Spinal cord (tissue), 10 donors: ENCODE measurements at places on chromosomes 7 and 10.

GRCh38 chr10:31536302-31536701 is 217.3 kb downstream of the ZEB1 start:
- H3K27me3 ChIP-seq, result no peaks in the 10 kb centered on the region
- H3K36me3 ChIP-seq, result no peaks in the 10 kb centered on the region
- no peak overlapping the region for H3K27ac ChIP-seq
- no peak for DNase-seq
- H3K4me3 ChIP-seq, result no peak overlapping the region

- H3K4me3 ChIP-seq, result no peak overlapping the region
- no peak overlapping the region for H3K27ac ChIP-seq
- peaks cover 4% of the 10 kb centered on the region for H3K36me3 ChIP-seq
- no peaks in the 10 kb centered on the region for H3K27me3 ChIP-seq
- peaks cover 57% of the 10 kb centered on the region for H3K4me1 ChIP-seq
These were observed 1.1 kb upstream of the ZNF467 start for GRCh38 chr7:149774237-149775175.

- H3K4me3 ChIP-seq, result no peak overlapping the region
- peaks cover 22% of the 10 kb centered on the region for H3K36me3 ChIP-seq
- no peak for DNase-seq
- no peaks in the 10 kb centered on the region for H3K27me3 ChIP-seq
These were observed 688.7 kb downstream of the SDK1 start for GRCh38 chr7:3989723-3990122.

DNA sequence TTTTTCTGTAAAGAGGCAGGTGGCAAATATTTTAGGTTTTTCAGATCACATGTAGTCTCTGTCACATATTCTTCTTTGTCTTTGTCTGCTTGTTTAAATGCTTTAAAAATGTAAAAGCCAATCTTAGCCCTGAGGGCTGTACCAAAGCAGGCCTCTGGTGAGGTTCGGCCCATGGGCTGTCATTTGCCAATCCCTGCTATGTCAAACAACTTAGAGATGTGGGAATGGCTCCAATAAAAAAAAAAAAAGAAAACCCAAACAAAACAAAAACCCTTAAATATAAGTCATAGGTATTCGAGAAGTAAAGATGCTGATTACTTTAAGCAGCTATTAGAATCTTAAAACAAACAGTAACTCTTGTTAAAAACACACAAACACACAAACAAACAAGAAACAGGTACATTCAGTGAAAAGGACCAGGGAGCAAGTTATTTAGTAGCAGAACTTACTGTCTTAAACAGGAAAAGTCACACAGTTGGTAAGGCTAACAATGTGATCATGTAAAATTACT is 61.4 kb upstream of the NAMPT start:
- no peaks in the 10 kb centered on the region for H3K27me3 ChIP-seq
- H3K27ac ChIP-seq, result no peak overlapping the region
- H3K4me1 ChIP-seq, result no peaks in the 10 kb centered on the region
- no peaks in the 10 kb centered on the region for H3K36me3 ChIP-seq

GRCh38 chr10:58827381-58827780 is 314.7 kb downstream of the BICC1 start:
- no peaks in the 10 kb centered on the region for H3K36me3 ChIP-seq
- DNase-seq, result no peak
- no peak overlapping the region for H3K27ac ChIP-seq
- H3K4me3 ChIP-seq, result no peak overlapping the region
- no peaks in the 10 kb centered on the region for H3K4me1 ChIP-seq
- no peaks in the 10 kb centered on the region for H3K27me3 ChIP-seq

GRCh38 chr7:132249256-132249971 is 326.9 kb downstream of the PLXNA4 start:
- no peak for DNase-seq
- no peaks in the 10 kb centered on the region for H3K27me3 ChIP-seq
- peaks cover 2% of the 10 kb centered on the region for H3K36me3 ChIP-seq
- no peak overlapping the region for H3K4me3 ChIP-seq
- H3K4me1 ChIP-seq, result peaks cover 28% of the 10 kb centered on the region
- no peak overlapping the region for H3K27ac ChIP-seq

- no peak overlapping the region for H3K4me3 ChIP-seq
- peaks cover 31% of the 10 kb centered on the region for H3K4me1 ChIP-seq
- no peak overlapping the region for H3K27ac ChIP-seq
These were observed 11.3 kb downstream of the ADAMTS14 start for GRCh38 chr10:70683601-70683934.

GRCh38 chr10:89209718-89210117 is 2.6 kb upstream of the CH25H start:
- H3K27me3 ChIP-seq, result peaks cover 45% of the 10 kb centered on the region
- peaks cover 21% of the 10 kb centered on the region for H3K4me1 ChIP-seq
- no peak overlapping the region for H3K27ac ChIP-seq
- no peak overlapping the region for H3K4me3 ChIP-seq
- no peaks in the 10 kb centered on the region for H3K36me3 ChIP-seq

DNA sequence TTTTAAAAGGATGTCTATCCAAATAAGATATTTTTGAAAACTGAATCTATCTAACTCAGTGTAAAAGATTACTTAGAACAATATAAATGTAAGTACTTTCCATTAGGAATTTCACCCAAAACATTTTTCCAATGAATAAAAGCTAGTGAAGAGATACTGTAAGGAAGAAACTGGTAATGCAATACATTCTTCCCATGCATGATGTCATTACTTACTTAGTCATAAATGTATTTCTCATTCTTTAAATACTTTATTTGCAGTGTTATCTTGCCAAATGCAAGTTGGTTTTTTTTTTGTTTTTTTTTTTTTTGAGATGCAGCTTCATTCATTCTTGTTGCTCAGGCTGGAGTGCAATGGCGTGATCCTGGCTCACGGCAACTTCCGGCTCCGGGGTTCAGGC is 265.6 kb downstream of the PHF14 start:
- H3K4me3 ChIP-seq, result no peak overlapping the region
- no peaks in the 10 kb centered on the region for H3K27me3 ChIP-seq
- no peak for DNase-seq

- no peak overlapping the region for H3K27ac ChIP-seq
- DNase-seq, result no peak
- no peak overlapping the region for H3K4me3 ChIP-seq
- H3K4me1 ChIP-seq, result no peaks in the 10 kb centered on the region
- no peaks in the 10 kb centered on the region for H3K27me3 ChIP-seq
These were observed 184.5 kb upstream of the NFE2L3 start for GRCh38 chr7:25967278-25968204.

DNA sequence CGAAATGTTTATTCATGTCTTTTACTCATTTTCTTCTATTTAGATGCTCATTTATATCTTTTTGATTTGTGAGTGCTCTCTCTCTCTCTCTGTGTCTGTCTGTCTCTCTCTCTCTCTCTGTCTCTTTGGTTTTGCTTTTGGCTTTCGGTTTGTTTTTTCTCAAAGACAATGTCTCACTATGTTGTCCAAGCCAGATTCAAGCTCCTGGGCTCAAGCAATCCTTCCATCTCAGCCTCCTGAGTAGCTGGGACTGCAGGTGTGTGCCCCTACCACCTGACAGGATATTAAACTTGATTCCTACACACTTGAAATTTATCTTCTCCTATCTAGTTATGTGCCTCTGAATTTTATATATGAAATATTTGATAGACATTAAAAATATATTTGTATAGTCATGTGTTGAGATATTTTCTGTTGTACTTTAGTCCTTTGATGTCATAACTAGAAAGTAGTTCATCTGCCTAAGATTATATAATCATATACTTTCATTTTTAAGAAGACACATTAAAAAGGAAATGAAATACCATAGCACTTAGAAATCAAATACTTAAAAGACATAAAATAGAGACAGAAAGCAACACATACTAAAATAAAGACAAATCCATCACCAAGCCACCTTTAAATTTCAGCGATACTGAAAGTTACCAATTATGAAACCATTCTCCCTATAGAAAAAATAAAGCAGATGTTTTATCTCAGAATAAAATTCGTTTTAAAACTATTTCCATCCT is 68.1 kb upstream of the SFMBT2 start:
- peaks cover 5% of the 10 kb centered on the region for H3K27me3 ChIP-seq
- H3K4me1 ChIP-seq, result peaks cover 21% of the 10 kb centered on the region
- H3K4me3 ChIP-seq, result no peak overlapping the region
- H3K36me3 ChIP-seq, result no peaks in the 10 kb centered on the region

DNA sequence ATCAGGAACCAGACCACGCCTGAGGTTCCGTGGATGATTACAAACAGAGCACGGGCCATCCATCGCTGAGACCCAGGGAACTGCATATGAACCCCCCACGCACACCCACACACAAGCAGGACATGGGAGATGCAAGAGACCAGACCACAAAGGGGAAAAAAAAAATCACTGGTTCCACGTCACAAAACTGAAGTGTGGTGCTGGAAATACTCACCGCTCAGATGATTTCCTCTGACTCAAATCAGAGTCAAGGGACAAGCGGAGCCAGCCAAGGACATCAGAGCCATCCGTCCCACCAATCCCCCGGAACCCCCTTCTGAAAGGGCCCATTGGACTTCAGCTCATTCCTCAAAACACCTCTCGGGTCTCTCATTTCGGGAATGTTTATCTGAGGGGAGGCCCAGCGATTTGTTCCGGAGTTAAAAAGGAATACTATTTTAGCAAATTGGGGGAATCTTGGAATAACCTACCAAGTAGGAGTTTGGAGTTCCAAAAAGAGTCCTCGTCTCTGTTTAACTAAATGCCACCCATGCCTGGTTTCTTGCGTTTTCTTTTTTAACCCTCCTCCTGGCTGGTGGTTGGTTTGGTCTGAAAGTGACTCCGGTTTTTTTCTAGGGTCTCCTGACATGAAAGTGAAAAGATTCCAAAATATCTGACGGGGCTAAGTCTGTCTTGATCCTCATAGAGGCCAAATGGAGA is 15.0 kb downstream of the SNX8 start:
- H3K4me3 ChIP-seq, result no peak overlapping the region
- H3K4me1 ChIP-seq, result peaks cover 4% of the 10 kb centered on the region
- no peak overlapping the region for H3K27ac ChIP-seq
- no peaks in the 10 kb centered on the region for H3K36me3 ChIP-seq
- DNase-seq, result no peak

DNA sequence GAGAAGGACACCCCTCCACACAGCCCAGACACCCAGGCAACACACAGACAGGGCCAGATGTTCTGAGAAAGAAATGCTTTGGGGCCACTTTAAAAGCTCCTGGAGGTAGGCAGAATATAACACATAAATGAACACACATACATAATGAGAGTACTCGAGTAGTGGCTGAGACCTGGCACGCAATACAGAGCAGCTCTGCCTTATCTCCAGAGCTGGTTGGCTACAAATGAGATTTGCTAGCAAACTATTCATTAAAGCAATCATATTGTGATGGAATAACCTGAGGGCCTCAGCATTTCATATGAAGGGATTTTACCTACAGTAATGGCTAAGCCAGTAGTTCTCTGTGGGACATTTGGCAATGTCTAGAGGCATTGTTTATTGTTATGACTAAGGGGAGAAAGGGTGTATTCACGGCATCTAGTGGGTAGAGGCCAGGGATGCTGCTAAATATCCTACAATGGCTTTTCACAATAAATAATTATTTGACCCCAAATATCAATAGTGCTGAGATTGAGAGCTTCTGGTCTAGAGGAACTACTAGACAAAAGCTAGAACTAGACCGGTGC is 5.5 kb upstream of the IMPDH1 start:
- H3K4me3 ChIP-seq, result no peak overlapping the region
- peaks cover 5% of the 10 kb centered on the region for H3K4me1 ChIP-seq
- H3K27ac ChIP-seq, result no peak overlapping the region
- H3K27me3 ChIP-seq, result peaks cover 3% of the 10 kb centered on the region
- no peaks in the 10 kb centered on the region for H3K36me3 ChIP-seq

DNA sequence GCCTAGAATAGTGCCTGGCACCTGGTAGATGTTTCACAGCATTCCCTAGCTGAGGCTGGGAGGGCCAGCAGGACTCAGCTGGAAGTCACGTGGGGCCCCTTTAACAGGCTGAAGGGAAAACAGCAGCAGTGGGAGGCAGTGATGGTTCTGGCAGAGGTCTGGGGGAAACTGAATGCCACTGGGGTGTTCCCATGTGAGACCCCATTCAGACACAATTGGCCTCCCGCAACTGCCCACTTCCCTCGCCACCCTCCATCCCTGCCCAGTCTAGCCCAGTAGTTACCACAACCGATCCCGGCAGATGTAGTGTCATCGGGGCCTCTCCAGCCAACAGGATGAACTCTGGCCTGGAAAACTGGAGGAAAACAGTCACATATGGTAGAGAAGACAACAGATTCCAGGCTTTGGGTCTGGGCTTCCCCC is 38.3 kb downstream of the FRMPD2 start:
- H3K4me3 ChIP-seq, result no peak overlapping the region
- H3K36me3 ChIP-seq, result no peaks in the 10 kb centered on the region
- H3K27me3 ChIP-seq, result no peaks in the 10 kb centered on the region
- DNase-seq, result no peak
- H3K27ac ChIP-seq, result no peak overlapping the region

DNA sequence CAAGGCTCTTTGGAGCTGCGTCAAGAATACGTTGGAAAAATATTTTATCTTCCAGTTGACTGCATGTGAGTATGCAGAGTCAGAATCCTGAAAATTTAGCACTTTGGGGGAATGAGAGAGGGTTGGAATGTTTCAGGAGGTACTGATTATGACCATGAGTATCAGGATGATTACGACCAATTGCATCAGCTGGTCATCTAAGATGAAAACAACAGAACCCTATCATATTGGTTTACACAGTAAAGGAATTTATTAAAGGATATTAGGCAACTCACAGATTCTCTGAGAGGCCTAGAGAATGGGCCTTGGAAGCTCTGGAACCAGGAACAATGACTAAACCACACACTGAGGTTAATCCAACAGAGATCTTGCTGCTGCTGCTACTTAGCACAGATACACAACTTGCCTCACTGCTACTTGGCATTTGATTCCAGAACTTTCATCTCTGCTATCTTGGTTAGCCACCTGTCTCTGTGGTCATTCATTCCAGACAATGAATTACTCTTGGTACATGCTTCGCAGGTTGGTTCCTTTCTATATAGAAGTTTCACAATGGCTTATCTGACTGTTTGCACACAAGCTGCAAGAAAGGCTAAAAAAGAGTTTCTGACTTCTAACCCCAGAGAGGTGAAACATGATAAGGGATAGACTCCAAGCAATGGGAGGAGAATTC is 68.0 kb upstream of the CTTNBP2 start:
- no peaks in the 10 kb centered on the region for H3K4me1 ChIP-seq
- H3K27ac ChIP-seq, result no peak overlapping the region
- no peaks in the 10 kb centered on the region for H3K36me3 ChIP-seq
- H3K4me3 ChIP-seq, result no peak overlapping the region

- H3K27me3 ChIP-seq, result no peaks in the 10 kb centered on the region
- DNase-seq, result no peak
- no peak overlapping the region for H3K27ac ChIP-seq
- no peak overlapping the region for H3K4me3 ChIP-seq
- H3K4me1 ChIP-seq, result no peaks in the 10 kb centered on the region
These were observed 92.6 kb downstream of the TFEC start for GRCh38 chr7:115937960-115938359.
